Activated naive CD4-positive, alpha-beta T cell treated with anti-CD3 and anti-CD28 coated beads, Interleukin-2, amount 50 U/mL, for 72 hours (primary cell): ENCODE measurements at places on chromosomes 5 and 9. TPM values are rescaled to one million over a fixed set of nuclear protein-coding genes. Genes with fewer than 3 reads are reported as not detected.

- DNase-seq = no peak
Observed at GRCh38 chr5:52582313-52582712, 205.4 kb upstream of the ITGA1 start.

DNA sequence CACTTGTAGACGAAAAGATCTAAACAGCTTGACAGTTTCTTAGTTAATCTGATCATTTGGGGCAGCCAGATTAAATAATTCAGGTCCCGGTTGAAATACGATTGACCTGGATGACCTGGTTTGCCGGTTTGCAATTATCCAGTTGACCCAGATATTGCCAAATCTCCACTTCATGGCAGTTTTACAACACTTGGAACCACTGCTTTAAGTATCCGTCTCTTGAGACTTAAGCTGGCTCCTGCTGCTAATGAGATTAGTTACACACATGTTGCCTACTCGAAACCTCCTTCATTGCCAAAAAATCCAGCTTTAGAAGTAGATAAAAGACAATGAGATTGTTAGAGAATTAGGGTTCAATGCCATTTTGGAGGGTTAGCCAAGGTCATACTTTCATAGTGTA is 136.2 kb upstream of the HAPLN1 start:
- DNase-seq = no peak

DNA sequence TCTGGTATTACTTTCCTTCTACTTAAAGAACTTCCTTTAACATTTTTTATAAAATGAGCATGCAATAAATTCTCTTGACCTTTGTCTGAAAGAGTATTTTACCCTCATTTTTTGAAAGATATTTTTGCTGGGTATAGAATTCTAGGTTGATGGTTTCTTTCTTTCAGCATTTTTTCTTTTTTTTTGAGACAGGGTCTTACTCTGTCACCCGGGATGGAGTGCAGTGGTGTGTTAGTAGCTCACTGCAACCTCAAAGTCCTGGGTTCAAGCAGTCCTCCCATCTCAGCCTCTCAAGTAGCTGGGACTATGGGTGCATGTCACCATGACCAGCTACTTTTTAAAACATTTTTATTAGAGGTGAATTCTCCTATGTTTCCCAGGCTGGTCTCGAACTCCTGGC is 10.7 kb upstream of the TSC1 start:
- no peak for DNase-seq

DNA sequence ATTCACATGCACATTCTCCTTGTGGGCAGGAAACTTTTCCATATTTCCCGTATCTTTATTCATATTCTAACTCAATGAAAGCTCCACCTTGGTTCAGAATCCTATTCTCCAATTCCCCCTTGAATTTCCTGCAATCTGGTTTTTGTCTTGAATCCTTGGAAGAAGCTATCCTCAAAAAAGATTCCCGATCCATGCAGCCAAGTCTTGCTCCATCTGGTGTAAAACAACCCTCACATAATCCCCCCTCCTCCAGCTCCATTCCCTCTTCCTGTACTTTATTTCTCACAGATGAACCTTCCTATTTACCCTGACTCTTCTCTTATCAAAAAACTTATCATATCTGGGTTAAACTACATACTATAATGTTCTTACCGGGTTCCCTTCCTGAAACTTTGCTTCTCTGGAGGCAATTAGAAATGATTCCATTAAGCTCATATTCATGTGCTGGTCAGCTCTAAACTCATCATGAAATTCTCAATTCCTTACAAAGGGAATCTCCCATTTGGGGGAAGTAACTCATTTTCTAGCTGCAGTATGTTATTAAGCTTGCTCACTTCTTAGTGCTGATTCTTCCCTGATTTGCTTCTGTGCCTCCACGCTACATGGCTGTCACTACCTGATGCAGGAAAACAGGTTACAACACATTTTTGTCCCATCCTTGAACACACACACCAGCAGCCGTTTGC is 81.7 kb downstream of the GNAQ start:
- no peak for DNase-seq

DNA sequence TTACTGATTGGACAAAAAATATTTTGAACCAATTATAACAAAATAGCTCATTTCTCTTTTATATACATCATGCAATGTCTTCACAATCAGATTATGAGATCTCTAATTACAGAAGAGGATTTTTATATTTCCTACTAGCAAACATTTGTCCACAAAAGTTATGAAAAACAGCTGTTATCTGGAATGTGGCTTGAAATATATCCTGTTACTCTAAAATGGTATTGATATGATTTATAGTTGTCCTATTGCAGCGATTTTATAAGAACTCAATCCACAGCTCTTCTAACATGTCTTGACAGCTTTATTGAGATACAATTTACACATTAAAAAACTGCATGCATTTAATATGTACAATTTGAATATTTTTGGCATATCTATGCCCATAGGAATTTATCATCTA is 779.9 kb upstream of the ACO1 start:
- no peak for DNase-seq

CRHBP gene
- total RNA-seq = 0.16 TPM

DNA sequence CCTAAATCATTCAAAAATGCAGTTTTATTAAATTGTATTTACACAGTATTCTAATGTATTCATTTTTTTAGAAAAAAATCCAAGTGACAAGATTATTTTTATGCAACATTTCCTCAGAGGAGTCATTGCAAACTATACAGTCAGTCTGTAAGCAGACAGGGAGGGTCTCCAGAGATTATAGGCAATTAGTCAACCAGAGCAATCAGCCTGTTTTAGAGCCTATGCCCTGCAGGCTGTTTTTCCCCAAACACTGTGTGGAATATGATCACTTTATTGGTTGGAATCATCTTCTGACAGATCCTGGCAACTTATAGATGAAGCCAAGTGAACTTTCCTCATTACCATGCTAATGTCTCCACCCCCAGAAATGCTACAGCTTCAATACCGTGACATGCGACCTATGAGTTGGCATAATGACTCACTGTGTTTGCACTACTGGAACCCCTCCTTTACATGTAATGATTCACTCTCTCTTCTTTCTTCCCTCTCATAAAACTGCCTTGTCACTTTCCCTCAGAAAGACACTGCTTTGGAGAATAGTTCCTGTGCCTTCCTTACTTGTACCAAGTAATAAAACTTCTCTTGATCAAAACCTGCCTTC is 577.7 kb upstream of the FTMT start:
- DNase-seq = no peak

DNA sequence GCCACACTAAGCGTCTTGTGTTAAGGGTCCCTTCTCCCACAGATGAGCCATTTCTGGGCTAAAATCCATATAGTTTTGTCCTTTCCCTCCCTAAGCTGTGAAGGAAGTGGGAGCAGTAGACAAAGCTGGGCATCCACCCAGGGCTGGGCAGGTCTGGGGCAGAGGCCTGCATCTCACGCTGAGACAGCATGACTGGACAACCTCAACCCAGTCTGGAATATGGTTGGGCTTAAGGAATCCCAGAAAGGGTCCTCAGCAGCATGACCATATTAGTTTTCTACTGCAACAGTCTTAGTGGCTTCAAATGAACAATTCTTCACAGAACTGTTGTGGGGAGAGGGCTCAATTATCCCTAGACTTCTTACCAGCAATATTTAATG is 173.8 kb downstream of the AUH start:
- DNase-seq = no peak

ABO gene
- not detected for total RNA-seq

ZNF454 gene
- not detected for total RNA-seq

SCGB3A2 gene
- total RNA-seq = not detected

DNA sequence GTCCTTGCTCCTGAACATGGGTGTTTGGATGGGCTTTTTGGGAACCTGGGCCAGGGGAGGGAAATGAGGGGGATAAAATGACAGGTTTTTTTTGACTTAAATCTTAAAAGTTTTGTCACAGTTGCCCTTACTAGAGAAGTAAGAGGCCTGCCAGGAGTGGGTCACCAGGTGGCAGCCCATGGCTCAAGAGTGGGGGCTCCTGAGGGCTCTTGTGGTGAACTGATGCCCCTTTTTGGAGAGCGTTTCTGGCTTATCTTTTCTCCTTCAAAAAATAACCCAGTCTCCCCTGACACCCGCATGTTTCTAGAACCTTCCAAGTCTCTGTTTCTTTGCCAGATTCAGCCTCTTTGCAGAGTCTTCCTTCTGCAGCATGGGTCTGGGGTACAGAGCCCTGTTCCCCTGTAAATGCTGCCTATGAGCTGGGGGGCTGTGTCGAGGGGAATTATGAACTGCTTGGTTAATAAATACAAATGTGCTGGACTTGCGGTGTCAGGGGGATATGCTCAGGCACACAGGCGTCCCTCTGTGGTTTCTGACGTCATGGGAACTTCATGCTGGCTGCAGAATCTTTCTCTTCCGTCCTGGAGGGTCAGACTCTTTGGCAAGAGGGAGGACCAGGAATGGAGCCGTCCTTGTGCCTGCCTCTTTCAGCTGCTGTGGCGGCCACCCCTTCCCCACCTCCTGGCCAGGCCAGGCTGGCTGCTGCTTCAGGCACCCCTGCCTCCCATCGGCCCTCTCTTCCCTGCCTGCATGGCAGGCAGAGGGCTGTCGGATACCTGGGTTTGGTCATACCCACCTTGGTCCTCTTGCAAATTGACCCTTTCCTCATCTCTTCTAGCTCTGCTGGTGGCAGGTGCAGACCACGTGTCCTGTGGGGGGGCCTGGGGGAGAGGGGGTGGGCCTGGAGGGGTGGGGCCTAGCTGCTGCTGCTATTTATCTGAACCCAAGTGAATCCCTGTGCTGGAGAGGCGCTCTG is 30.1 kb downstream of the PTPA start:
- no peak for DNase-seq

SIGMAR1 gene
- total RNA-seq = 41.9 TPM

CYSRT1 gene
- 0.34 TPM for total RNA-seq

DNA sequence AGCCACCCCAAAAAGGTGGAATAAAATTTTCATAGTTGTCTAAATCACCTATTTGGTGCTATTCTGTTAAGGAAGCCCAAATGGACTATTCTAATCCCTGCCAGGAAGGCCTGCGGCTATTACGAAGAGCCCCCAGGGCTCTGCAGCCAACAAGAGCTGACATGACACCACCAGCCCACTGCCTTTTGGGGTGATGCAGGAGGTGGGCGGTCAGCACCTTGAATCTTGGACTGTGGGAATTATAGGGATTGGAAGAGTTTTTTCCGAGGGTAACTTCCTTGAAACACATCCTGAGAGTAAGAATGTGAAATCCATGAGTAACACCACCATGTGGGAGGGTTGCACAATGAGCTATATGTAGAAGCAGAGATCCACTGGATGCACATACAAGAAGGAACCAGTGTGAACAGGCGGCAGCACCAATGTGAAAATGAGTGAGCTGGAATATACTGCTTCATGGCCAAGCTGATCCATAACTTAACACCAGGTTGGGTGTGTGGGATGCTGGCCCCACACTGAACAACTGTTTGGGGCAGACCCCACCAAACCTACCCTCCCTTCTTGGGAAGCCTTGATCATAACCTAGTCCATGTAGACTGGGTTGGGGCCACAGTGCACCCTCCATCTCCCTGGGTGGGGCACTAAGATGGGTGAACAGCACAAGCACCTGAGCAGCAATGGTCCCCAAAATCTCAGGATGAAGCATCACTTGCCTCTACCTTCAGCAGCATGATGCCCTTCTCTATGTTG is 239.0 kb downstream of the FSTL4 start:
- DNase-seq = no peak

XRCC4 gene
- 13.3 TPM for total RNA-seq

- no peak for DNase-seq
Observed at GRCh38 chr5:73153513-73153912, 19.5 kb upstream of the TMEM174 start.

- no peak for DNase-seq
Observed at GRCh38 chr5:6950250-6950649, 237.0 kb downstream of the TENT4A start.

- DNase-seq = no peak
Observed at GRCh38 chr5:155024015-155024414, 10.5 kb downstream of the KIF4B start.

POLR3G gene
- 11.7 TPM for total RNA-seq

- DNase-seq = no peak
Observed at GRCh38 chr5:169347786-169348185, 46.8 kb upstream of the SLIT3 start.

- no peak for DNase-seq
Observed at GRCh38 chr9:34400686-34401602, 24.2 kb upstream of the MYORG start.

- DNase-seq = no peak
Observed at GRCh38 chr9:87873607-87874303, 8.9 kb upstream of the SPATA31E1 start.

AHRR gene
- total RNA-seq = 38.3 TPM

TLX3 gene
- not detected for total RNA-seq

NME5 gene
- not detected for total RNA-seq
